ENCODE measurements at places on chromosomes 7 and 10. TPM values are rescaled to one million over a fixed set of nuclear protein-coding genes. Genes with fewer than 3 reads are reported as not detected.

NUTM2B gene
- 0.84 TPM for polyA plus RNA-seq

MINDY4 gene
- 12.3 TPM for polyA plus RNA-seq

PRPS1L1 gene
- not detected for polyA plus RNA-seq

POLR1F gene
- 21.8 TPM for polyA plus RNA-seq

CRHR2 gene
- not detected for polyA plus RNA-seq

SP4 gene
- polyA plus RNA-seq: 13.1 TPM

DYNC1I1 gene
- polyA plus RNA-seq: 0.48 TPM

SLC16A12 gene
- 29.7 TPM for polyA plus RNA-seq

ENO4 gene
- polyA plus RNA-seq: 4.8 TPM

DEPP1 gene
- polyA plus RNA-seq: 10.3 TPM

C10orf53 gene
- not detected for polyA plus RNA-seq
